Right lobe of liver (tissue), 6 donors: ENCODE measurements at places on chromosomes 4 and X.

DNA sequence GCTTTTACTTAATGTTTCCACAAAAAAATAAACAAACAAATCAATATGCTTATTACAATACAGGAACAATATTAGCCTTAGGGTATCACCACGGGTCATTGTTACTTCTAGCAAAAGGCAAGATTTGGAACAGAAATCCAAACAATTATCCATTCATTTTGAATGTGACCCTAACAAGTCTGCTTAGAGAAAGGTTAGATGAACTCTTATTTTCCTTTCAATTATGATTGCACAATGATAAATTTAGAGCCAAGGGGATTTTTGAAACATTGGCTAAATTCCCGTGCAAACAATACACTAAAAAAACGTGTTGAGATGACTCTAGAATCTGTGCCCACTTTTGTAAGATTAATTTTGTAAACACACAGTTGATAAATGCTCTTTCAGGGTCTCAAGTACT is 474.7 kb downstream of the PCDH7 start:
- DNase-seq, result no peak

DNA sequence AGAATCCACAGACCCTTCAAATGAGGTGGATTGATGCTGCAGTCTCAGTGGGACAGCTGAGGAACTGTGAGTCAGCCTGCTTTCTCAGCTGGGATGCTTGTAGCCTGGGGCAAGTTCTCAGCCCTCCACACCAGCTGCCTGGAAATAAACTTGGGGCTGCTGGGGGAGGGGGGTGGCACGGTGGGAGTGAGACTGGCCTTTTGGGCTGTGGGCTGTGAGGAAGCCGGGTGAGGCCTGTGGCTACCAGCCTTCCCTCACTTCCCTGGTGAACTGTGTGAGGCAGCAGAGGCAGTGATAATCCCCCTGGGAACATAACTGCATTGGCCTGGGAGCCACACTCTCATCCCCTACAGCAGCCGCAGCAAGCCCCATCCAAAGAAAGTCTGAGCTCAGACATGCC is 114.5 kb upstream of the GUCY1A1 start:
- DNase-seq, result no peak

- DNase-seq, result no peak
Observed at GRCh38 chr4:75745721-75746199, 21.4 kb downstream of the USO1 start.

GRCh38 chrX:115589419-115589818 is 28.4 kb downstream of the PLS3 start:
- DNase-seq, result no peak

GRCh38 chr4:168797738-168798375 is 212.2 kb downstream of the CBR4 start:
- DNase-seq, result no peak

- no peak for DNase-seq
Observed at GRCh38 chrX:155870958-155871357, 10.2 kb upstream of the VAMP7 start.

DNA sequence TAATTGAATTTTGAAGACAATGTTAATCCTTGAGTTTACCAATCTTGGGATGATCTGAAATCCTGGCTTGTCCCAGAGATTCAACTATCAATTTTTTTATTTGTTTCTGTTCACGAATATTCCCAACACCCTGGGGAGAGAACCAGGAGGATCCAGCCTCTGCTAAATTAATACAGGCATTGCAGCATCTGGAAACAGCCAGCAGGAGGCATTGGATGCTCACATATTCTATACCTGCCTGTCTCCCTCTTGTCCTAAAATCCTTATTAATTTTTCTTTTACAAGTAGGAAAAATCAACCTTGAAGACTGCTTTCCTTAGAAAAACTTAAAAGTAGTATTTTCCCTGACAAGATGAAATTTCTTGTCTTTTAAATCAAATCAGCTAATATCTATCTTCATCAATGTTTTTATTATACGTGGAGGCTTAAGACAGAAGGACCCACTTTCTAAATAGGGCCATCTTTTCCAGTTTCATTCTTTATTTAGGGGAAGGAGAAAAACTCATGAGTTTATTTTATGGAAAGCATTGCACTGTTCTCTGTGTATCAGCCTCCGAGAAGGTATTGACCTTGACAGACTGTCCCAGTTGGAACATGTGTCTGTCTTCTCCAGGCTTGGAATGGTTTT is 102.4 kb downstream of the CLNK start:
- DNase-seq, result no peak

DNA sequence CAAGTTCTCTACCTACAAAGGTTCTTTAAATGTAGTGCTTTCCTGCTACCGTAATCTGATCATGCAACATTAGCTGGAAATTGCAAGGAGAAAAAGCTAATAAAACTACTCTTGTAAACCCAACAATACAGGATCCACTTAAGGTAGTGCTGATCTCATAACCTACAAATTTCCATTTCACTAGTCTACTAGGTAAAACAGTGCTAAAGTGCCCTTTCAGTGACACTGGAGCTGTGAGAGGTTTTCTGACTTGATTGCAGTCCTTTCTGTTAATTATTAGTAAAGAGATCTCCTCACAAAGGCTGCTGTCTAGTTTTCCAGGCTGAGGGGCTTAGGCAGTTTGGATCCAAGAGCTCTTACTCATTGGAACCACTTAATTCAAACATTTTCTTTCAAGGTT is 1118.7 kb downstream of the SH3BGRL start:
- no peak for DNase-seq
